Activated CD4-positive, alpha-beta T cell treated with anti-CD3 and anti-CD28 coated beads, Interleukin-2, amount 50 U/mL, for 24 hours (primary cell): ENCODE measurements at places on chromosomes 3 and 15.

DNA sequence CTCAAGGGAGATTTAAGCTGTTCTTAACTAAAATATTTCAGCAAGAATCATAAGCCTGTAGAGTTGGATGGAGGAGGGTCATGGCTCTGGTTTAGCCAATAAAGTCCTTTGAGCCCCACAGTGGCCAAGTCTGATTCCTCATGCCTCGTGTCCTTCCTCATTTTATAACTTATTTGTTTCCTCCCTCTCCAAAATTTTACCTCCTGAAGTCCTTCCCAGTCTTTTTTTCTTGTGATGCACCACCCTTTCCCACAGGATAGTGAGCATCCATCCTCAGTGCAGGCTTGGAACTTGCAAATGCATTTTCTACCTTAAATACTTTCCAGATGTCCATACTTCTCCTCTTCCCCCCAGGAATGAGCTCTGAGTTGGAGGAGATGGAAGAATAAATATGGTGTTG lies 162.7 kb upstream of the AGTR1 start:
- no peak for DNase-seq

GRCh38 chr3:52463416-52463815 lies 8.0 kb downstream of the NISCH start:
- DNase-seq = no peak

- no peak for DNase-seq
Measured at GRCh38 chr3:153658136-153658535, 463.1 kb upstream of the ARHGEF26 start.

GRCh38 chr3:29789686-29790085 lies 508.8 kb downstream of the RBMS3 start:
- no peak for DNase-seq

DNA sequence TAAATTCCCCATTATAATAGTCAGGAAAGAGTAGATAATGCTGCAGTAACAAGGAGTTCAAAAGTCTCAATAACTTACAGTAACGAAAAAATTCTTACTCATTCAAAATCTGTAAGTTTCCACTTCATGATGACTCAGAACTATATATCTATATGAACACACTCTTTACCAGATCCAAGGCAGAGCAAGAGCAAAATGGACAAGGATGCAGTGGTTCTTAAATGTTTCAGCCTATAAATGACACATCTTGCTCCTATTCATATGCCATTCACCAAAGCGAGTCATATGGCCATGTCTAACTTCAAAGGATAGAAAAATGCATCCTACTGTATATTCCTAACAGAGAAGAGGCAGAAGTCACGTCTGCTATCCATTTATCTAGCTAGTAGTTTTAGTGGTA lies 787.7 kb downstream of the NAALADL2 start:
- DNase-seq = no peak

- DNase-seq = no peak
Measured at GRCh38 chr3:138046955-138047354, 37.0 kb downstream of the CLDN18 start.

GRCh38 chr3:109278141-109278540 lies 38.2 kb downstream of the DPPA2 start:
- DNase-seq = no peak

- no peak for DNase-seq
Measured at GRCh38 chr15:26736502-26737248, 36.2 kb downstream of the GABRB3 start.

- DNase-seq = no peak
Measured at GRCh38 chr15:59543721-59544547, 67.6 kb upstream of the GCNT3 start.

GRCh38 chr3:196590279-196590678 lies 21.8 kb downstream of the FBXO45 start:
- DNase-seq = no peak

- no peak for DNase-seq
Measured at GRCh38 chr3:46191730-46192129, 16.4 kb downstream of the CCR1 start.

GRCh38 chr15:68126396-68126795 lies 72.3 kb downstream of the PIAS1 start:
- DNase-seq = no peak

DNA sequence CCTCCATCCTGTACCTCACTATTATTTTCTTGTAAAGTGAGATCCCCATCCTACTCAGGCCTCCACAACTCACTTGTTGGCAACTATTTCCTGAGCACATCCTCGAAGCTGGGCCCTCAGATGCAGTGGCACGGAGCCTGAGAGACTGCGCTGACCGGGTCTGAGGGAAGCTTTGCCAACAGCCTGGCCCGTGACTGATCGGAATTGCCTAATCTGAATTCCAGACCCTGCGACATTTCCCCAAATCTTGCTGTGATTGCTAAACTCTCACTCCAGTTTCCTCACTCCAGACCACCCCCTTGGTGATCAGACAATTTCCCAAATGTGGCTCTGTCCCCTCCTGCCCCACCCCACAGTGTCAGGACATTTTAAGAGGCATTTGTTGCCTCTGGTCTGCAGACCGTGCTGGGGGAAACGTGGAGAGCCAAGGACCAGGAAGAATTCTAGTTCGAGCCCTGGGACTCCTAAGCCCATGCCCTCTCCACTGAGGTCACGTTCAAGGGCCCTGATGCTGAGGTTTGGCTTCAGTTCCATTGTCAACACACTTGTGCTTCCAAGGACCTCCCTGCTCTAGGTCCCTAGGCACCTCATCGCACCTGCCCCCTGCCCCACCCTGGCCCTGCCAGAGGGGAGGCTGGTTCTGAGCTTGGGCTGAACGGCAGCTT lies 22.8 kb downstream of the KLHL25 start:
- DNase-seq = no peak

GRCh38 chr15:54250326-54250725 lies 272.1 kb downstream of the UNC13C start:
- DNase-seq = no peak

DNA sequence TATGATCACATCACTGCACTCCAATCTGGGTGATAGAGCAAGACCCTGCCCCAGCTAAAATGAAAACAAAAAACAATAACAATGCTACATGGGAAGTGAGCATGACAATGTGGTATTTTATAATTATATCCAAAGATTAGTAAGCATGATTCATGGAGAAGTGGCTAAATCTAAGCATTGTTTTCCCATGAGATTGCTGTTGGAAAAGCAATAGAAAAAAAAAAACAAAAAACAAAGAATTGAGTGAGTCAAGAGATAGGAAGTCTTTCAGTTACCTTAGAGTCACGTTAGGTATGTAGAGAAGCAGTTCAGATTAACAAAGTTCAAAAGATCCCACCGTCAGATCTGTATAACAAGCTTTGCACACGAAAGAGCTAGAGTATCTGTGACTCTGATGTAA lies 210.3 kb upstream of the CNTN6 start:
- DNase-seq = no peak

GRCh38 chr3:182807061-182807460 lies 13.8 kb downstream of the ATP11B start:
- no peak for DNase-seq

GRCh38 chr3:115693868-115694267 lies 70.6 kb downstream of the GAP43 start:
- no peak for DNase-seq

GRCh38 chr3:27888562-27888961 lies 166.4 kb upstream of the EOMES start:
- DNase-seq = no peak

- DNase-seq = no peak
Measured at GRCh38 chr3:69999140-70000027, at the start of gene SAMMSON. TSS of gene SAMMSON (plus strand) at chr3:69999733.

GRCh38 chr3:20890111-20890519 lies 704.1 kb upstream of the SGO1 start:
- DNase-seq = no peak

DNA sequence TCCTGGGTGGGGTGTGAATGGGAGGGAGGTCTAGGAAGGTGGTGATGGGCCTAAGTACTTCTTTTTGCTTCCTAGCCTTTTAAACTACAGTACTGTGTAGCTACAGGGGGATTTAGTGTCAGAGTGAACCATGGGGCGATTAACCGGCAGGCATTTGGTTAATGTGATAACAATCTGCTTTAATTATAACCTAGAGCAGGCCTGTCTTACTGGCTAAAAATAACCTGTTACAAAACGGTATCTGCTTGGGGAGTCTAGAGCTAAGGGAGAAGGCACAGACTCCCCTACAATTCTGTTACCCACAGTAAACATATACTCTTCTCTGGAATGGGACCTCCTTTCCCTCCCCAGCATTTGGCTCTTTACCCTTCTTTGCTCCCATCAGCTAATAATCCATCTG lies 85.4 kb downstream of the RBPMS2 start:
- no peak for DNase-seq

DNA sequence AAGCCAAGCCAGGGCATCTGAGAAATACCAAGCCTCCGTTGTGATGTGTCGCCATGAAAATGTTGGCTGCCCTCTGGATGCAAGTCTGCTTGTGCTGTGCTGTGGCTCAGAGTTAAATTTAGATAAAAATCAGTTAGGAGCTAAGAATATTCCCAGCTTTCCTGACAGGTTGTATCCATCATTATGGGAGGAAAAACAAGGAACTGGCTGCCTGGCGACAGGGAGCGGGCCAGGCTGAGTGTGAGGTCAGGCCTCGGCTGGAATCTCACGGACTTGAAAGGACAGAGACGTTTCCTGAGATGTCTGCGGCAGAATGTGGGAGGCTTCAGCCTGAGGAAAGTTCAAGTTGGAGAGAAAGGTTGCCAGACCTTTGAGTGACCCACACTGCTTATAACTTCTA lies 213.8 kb downstream of the THSD4 start:
- no peak for DNase-seq

DNA sequence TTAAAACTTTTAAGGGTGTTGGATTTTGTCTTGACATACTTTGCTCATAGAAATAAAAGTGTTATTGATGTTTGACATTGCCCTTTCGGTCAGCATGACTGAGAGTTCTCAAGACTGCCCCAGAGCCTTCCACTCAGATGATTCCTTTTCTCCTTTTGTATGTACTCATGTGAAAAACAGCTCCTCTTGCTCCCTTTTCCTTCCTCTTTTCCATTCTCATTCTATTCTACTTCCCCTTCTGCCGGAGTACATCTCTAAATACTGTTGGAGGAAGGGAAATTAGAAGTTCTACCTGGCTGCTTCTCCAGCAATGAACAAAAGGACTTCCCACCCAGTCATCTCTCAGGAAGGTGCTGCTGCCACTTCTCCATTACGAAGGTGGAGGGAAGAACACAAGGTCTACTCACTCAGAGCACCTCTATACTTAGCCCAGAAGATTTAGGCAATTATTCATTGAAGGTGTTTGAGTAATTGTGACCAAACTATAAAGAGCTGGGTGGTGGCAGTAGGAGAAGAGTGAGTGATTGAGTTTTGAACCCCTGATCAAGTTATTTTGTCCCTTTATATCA lies 163.8 kb upstream of the MBNL1 start:
- DNase-seq = no peak

DNA sequence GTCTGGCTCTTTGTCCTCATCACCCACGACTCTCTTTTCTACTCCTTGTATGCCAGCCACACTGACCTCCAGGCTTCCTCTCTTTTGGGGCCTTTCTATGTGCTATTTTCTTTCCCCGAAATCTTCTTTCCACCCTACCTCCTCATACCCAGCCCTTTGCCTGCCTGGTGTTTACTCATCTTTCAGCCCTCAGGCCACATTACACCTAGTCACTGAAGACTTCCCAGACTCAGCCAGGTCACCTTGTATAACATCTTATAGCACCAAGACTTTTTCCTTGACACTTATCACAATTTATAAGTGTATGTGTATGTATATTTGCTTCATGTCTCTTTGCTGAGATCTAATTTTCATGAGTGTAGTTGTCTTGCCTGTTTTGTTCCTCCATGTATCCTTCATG lies 396.4 kb downstream of the NLGN1 start:
- DNase-seq = no peak

DNA sequence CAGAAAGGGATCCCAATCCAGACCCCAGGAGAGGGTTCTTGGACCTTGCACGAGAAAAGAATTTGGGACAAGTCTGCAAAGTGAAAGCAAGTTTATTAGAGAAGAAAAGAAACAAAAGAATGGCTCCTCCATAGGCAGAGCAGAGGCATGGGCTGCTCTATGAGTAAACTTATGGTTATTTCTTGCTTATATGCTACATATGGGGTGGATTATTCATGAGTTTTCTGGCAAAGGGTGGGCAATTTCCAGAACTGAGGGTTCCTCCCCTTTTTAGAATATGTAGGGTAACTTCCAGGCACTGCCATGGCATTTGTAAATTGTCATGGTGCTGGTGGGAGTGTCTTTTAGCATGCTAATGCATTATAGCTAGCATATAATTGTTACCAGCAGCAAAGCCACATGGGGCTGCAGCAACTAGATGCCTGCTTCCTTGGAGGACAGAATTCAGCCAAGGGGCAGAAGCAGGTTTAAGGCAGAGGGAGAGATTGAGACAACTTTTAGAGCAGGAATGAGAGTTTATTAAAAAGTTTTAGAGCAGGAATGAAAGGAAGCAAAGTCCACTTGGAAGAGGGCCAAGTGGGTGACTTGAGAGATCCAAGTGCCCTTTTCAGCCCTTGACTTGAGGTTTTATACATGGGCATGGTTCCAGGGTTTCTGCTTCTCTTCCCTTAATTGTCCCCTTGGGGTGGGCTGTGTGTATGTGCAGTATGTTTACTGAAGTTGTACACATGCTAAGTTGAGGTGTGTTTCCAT lies 41.3 kb downstream of the METTL6 start:
- no peak for DNase-seq

- no peak for DNase-seq
Measured at GRCh38 chr15:98937413-98938104, 70.0 kb downstream of the PGPEP1L start.

- DNase-seq = no peak
Measured at GRCh38 chr3:113141543-113141942, 69.8 kb upstream of the BOC start.

- DNase-seq = no peak
Measured at GRCh38 chr3:50095352-50095998, 6.8 kb downstream of the RBM5 start.

- DNase-seq = no peak
Measured at GRCh38 chr3:52509753-52510328, 14.7 kb downstream of the STAB1 start.

- DNase-seq = no peak
Measured at GRCh38 chr15:47473832-47474231, 243.5 kb upstream of the SEMA6D start.

DNA sequence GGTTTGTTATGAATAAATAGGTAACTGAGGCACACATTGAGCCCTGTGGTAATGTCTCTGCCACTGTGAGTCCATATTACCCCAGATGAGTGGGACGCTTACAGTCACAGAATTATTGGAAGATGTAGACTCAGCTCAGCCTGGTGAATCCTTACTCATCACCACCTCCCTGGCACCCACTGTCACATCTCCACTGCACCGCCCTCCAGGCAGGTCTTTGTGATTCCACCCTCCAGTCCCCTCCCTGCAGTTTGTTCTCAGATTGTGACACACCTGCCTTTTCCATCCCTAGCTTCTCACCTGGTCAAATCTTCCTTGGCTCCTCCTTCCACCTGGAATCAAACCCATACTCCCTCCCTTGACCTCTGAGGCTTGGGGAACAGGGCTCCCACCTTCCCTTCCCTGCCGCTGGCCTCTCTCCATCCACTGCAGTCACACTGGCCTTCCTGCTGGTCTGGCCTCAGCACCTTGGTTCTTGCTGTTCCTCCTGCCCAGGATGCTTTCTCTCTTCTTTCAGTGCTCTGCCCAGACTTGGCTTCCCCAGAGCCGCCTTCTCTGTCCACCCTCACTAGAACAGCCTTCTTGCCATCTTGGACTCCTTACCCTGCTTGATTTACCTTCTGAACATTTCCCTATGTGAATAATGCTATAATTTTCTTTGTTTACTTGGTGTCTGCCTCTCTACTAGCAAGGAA lies 9.4 kb downstream of the SLC6A20 start:
- DNase-seq = no peak
